Thyroid gland (tissue), 4 donors: ENCODE measurements at places on chromosomes 6 and 20. TPM values are rescaled to one million over a fixed set of nuclear protein-coding genes. Genes with fewer than 3 reads are reported as not detected.
A peak's percentile ranks its signal among the peaks of the same experiment; 100 is the strongest.

DNA sequence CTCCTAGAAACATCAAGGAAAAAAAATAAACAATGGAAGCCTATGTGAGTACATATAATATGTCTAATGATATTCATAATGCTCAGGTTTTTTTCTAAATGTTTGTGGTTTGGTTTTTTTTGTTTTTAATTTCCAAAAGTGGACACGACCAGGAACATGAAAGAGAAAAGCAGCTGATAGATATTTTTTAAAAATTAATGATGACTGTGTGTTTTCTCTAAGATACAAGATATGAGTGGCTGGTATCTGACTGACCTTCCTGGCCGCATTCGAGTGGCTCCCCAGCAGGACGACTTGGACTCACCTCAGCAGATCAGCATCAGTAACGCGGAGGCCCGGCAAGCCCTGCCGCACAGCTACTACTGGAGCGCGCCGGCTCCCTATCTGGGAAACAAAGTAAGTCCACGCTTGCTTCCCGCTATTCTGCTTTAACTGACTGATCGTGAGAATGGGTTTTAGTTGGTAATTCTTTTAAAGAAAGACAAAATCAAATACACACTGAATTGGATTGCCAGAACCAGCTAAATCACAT is 309.6 kb downstream of the LAMA2 start:
- no peaks in the 10 kb centered on the region for H3K4me1 ChIP-seq
- no peak for DNase-seq
- H3K27me3 ChIP-seq, result no peaks in the 10 kb centered on the region
- no peaks in the 10 kb centered on the region for H3K36me3 ChIP-seq

DNA sequence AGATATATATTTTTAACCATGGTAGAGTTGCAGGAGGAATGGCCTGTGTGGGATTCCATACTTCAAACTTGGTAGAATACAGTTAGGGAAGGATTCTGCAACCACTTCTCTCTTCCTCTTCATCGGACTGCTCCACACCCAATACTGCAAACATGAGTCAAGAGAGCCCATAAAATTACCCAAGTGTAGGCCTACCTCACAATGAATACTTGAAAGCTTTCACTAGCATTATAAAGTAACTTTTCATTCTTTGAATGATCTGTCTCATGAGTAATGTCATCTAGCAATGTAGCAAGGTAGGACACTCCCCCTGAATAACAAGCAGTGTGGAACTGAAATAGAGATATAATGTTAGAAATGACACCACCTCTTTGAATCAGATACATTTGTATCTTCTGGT is 79.4 kb downstream of the FOXC1 start:
- H3K27ac ChIP-seq, result no peak overlapping the region
- H3K36me3 ChIP-seq, result no peaks in the 10 kb centered on the region
- no peaks in the 10 kb centered on the region for H3K27me3 ChIP-seq
- no peak for DNase-seq

- peak overlapping the region; percentile 89 for H3K27ac ChIP-seq
- H3K4me3 ChIP-seq, result no peak overlapping the region
- DNase-seq, result no peak
- H3K36me3 ChIP-seq, result no peaks in the 10 kb centered on the region
- H3K27me3 ChIP-seq, result no peaks in the 10 kb centered on the region
These were observed 2.1 kb downstream of the MBOAT1 start for GRCh38 chr6:20210158-20210557.

DNA sequence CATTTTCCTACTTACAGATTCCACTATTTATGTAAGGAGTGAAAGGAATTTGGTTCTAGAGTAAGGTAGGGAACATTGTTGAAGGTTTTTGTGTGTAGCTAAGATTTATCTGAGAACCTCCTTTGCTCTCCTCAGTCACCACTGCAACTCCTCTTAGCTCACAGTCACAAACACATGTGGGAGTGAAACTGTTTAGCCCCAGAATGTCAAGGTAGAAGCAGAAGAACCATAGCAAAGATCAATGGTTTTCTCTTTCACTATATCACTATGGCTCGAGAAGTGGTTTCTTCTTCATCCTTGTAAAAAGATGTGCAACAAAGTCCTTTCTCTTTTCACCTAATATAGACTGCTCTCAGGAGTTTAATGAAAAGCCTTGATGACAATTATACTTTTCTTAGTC is 6.5 kb upstream of the DEFB112 start:
- H3K36me3 ChIP-seq, result no peaks in the 10 kb centered on the region
- DNase-seq, result no peak
- H3K27ac ChIP-seq, result no peak overlapping the region
- H3K4me3 ChIP-seq, result no peak overlapping the region

- no peak overlapping the region for H3K4me3 ChIP-seq
- H3K36me3 ChIP-seq, result no peaks in the 10 kb centered on the region
- H3K4me1 ChIP-seq, result no peaks in the 10 kb centered on the region
These were observed 157.0 kb upstream of the INSM1 start for GRCh38 chr20:20210943-20211273.

GRCh38 chr20:36501367-36502006 is 39.8 kb upstream of the MYL9 start:
- no peaks in the 10 kb centered on the region for H3K4me1 ChIP-seq
- no peaks in the 10 kb centered on the region for H3K27me3 ChIP-seq
- H3K4me3 ChIP-seq, result no peak overlapping the region
- no peak for DNase-seq
- H3K36me3 ChIP-seq, result peaks cover 53% of the 10 kb centered on the region
- H3K27ac ChIP-seq, result no peak overlapping the region

DNA sequence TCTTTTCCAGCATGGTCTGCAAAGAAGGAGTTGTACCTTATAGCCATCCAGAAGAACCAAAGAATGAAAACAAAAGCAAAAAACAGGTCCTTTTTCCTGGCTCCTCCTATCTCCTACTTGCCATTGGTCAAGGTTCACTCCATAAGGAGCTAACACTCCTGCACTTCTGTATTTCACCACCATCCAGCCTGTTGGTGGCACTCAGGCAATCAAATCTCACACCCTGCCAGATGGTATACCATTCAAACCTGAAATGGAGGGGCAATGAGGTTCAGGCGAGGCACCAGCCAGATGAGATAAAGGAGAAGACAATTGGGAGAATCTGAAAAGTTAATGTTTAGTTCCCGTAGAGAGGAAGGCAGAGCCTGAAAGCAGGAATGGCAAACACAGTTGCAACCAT is 203.8 kb downstream of the ALDH8A1 start:
- H3K27me3 ChIP-seq, result no peaks in the 10 kb centered on the region
- no peak for DNase-seq
- H3K36me3 ChIP-seq, result no peaks in the 10 kb centered on the region
- H3K4me1 ChIP-seq, result no peaks in the 10 kb centered on the region
- no peak overlapping the region for H3K4me3 ChIP-seq

DNA sequence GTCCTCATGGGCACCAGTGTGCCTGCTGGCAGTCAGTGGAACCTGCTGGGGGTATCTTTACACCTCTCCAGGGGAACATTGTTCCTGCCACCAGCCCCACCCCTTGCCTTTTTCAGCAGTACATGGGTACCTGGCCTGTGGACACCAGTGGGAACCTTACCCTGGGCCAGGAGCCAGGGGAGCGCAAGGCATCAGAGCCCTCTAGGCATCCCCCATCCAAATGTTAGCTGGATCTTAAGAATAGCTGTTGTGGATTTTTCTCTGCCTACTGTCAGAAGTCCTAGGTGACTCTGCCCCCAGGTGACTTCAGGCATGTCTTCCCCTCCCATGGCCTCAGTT is 38.8 kb upstream of the ID1 start:
- DNase-seq, result peak; percentile 70
- peaks cover 5% of the 10 kb centered on the region for H3K36me3 ChIP-seq
- H3K27ac ChIP-seq, result peak overlapping the region; percentile 90
- H3K4me3 ChIP-seq, result no peak overlapping the region
- no peaks in the 10 kb centered on the region for H3K27me3 ChIP-seq
- peaks cover 30% of the 10 kb centered on the region for H3K4me1 ChIP-seq

GRCh38 chr6:10184371-10185227 is 230.3 kb downstream of the TFAP2A start:
- H3K36me3 ChIP-seq, result no peaks in the 10 kb centered on the region
- H3K4me3 ChIP-seq, result no peak overlapping the region
- no peaks in the 10 kb centered on the region for H3K27me3 ChIP-seq
- DNase-seq, result no peak
- no peak overlapping the region for H3K27ac ChIP-seq

DNA sequence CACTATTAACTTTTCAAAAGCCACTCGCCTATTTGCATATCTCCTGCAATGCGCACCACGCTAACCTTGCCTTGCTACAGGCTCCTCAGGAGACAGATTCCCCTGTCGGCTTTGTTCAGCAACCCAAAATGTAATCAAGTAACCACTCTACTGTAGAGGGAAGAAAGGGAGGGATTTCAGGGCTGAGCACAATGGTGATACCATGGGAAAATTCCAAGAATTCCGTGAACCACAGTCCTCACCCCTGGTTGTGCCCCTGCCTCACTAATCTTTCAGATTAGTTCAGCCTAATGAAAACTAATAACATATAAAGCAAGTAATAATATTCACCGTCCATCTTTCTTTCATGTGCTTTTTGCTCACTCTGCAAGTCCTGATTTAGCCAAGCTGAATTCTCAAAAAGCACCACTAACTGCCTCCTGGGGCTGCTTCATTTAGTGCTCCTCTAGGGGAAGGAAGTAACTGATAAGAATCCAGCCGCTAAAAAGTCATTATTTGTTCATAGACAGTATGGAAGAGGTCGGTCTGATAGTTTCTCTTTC is 6.6 kb downstream of the CITED2 start:
- DNase-seq, result peak; percentile 67
- H3K27me3 ChIP-seq, result no peaks in the 10 kb centered on the region
- H3K4me3 ChIP-seq, result no peak overlapping the region
- peaks cover 30% of the 10 kb centered on the region for H3K4me1 ChIP-seq

DNA sequence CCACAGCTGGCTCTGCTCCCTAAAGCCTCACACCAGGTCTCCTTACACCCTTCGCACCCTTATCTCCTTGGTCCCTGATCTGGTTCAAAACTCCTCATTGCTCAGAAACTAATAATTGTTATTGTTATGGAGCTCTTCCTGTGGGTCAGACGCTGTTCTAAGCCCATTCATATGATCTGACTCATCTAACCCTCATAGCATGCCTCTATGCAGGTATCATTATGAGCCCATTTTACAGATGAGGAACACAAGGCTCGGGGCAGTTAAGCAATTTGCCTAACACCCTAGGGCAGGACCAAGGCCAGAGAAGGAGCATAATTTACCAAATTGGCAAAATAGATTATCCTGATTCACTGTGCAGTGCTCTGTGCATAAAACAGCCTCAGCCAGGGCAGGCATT is 51.8 kb upstream of the CCDC167 start:
- no peaks in the 10 kb centered on the region for H3K36me3 ChIP-seq
- no peaks in the 10 kb centered on the region for H3K27me3 ChIP-seq
- no peaks in the 10 kb centered on the region for H3K4me1 ChIP-seq
- DNase-seq, result no peak
- H3K4me3 ChIP-seq, result no peak overlapping the region

DNA sequence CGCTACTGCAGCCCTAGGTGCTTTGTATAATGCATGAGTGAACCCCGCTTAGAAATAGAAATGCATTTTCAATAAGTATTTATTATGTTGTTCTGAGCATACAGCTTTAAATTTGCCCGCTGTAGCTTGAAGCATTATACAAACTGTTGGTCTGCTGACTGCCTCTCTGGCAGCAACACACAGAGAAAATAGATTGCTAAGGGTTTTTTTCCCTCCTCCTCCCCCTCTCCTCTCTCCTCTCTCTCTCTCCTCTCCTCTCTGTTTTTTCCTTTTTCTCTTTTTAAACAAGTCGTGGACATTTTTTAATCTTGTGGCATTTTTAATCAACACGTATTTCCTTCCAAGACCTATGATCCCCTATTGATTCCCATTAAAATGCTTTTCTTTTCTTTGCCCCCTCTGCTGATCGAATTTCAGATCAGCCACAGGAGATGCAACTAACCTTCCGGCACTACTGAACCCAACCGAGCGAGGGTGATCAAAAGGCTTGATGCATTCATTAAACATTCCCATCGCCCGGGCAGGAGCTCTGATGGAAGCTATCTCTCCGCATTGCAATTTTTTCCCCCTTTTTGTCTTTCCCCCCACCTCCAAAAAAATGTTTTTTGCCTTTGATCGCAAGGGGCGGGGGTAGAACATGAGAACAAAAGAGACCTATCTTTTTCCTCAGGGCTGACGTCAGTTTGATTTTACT is 90.7 kb upstream of the ARID1B start:
- peaks cover 10% of the 10 kb centered on the region for H3K4me1 ChIP-seq
- peak; percentile 64 for DNase-seq

- no peak for DNase-seq
- no peaks in the 10 kb centered on the region for H3K36me3 ChIP-seq
- peaks cover 20% of the 10 kb centered on the region for H3K4me1 ChIP-seq
- H3K4me3 ChIP-seq, result no peak overlapping the region
- H3K27ac ChIP-seq, result no peak overlapping the region
These were observed 38.4 kb downstream of the BANF2 start for GRCh38 chr20:17738154-17738553.

GRCh38 chr6:99711302-99711701 is 104.7 kb downstream of the PRDM13 start:
- DNase-seq, result no peak
- H3K36me3 ChIP-seq, result no peaks in the 10 kb centered on the region
- H3K27ac ChIP-seq, result no peak overlapping the region
- H3K4me3 ChIP-seq, result no peak overlapping the region
- no peaks in the 10 kb centered on the region for H3K4me1 ChIP-seq
- H3K27me3 ChIP-seq, result no peaks in the 10 kb centered on the region

GRCh38 chr20:47295921-47296426 is 60.5 kb downstream of the ZMYND8 start:
- peak; percentile 75 for DNase-seq
- H3K4me3 ChIP-seq, result no peak overlapping the region
- peak overlapping the region; percentile 76 for H3K27ac ChIP-seq
- no peaks in the 10 kb centered on the region for H3K36me3 ChIP-seq
- H3K27me3 ChIP-seq, result no peaks in the 10 kb centered on the region

DNA sequence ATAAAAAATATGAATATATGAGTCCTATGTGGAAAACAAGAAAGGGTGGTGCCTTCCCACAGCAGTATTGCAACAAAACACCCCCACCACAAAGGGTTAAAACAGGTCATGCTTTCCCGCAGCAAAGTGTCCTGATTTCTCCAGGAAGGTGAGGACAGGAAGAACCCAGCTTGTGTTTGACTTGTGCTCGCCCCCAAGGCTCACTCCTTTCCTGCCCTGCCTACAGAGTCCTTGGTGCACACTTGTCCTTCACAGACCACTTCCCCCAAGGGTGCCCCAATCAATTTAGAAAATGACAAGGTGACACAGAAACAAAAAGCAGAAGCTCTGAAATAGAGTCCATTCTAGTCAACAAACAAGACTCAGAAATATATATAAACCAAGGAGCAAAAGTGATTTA is 237.4 kb downstream of the PTPRK start:
- H3K4me1 ChIP-seq, result no peaks in the 10 kb centered on the region
- no peaks in the 10 kb centered on the region for H3K36me3 ChIP-seq
- no peak for DNase-seq
- no peak overlapping the region for H3K4me3 ChIP-seq
- no peaks in the 10 kb centered on the region for H3K27me3 ChIP-seq
- H3K27ac ChIP-seq, result no peak overlapping the region

The SFT2D1 gene
- 52.3 TPM for total RNA-seq

The MRPL2 gene
- 12.9 TPM for total RNA-seq

The RAB32 gene
- 22.2 TPM for total RNA-seq
